ENCODE measurements at places on chromosomes 5 and 9. TPM values are rescaled to one million over a fixed set of nuclear protein-coding genes. Genes with fewer than 3 reads are reported as not detected.

Gene KIF27
- 2.2 TPM for total RNA-seq

DNA sequence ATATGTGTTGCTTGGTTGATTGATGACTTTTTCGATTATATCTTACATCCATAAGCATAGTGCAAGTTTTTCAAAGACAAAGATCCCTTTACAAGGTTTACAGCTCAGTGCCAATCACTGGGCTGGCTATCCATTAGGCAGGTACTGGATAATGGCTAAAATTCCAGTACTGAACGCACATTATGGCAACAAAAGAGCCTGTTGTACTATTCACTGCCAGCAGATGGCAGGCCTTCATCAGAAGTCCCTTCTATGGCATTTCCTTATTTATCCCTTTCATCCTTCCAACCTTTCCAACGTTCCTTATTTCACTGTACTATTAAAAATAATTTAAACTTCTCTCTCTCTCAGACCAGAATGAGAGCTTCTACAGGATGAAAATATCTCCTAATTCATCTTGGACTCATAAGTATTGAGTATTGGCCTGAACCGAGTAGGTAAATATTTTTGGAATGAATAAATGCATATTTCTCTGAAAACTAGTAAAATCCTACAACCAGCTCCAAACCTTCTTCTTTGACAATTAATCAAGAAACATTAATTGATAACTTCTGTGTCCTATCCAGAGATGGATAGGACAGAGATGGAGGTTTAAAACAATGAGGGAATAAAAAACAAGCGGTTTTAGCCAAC is 6.7 kb upstream of the WNT8A start:
- no peak overlapping the region for H3K4me3 ChIP-seq
- peaks cover 11% of the 10 kb centered on the region for H3K27me3 ChIP-seq
- peaks cover 17% of the 10 kb centered on the region for H3K4me1 ChIP-seq
- H3K36me3 ChIP-seq, result no peaks in the 10 kb centered on the region
- DNase-seq, result peak; percentile 61
- no peak overlapping the region for H3K27ac ChIP-seq

DNA sequence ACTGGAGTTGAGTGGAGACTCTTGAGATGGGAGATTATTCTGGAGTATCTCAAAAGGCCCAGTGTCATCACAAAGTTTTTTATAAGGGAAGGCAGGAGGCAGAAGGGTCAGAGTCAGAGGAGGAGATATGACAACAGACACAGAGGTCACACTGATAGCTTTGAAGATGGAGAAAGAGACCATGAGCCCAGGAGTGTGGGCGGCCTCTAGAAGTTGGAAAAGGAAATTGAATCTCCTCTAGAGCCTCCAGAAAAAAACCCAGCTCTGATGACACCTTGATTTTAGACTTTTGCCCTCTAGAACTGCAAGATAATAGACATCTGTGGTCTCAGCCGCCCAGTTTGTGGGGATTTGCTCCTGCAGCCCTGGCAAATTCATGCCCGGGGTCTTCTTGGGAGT is 64.8 kb upstream of the SPTLC1 start:
- H3K36me3 ChIP-seq, result no peaks in the 10 kb centered on the region
- H3K27ac ChIP-seq, result no peak overlapping the region
- H3K4me3 ChIP-seq, result no peak overlapping the region
- DNase-seq, result no peak
- peaks cover 9% of the 10 kb centered on the region for H3K27me3 ChIP-seq

- no peaks in the 10 kb centered on the region for H3K4me1 ChIP-seq
- H3K36me3 ChIP-seq, result no peaks in the 10 kb centered on the region
- DNase-seq, result no peak
- H3K4me3 ChIP-seq, result no peak overlapping the region
Measured at GRCh38 chr5:122391621-122392020, 79.6 kb downstream of the SNCAIP start.

Gene S100Z
- 2.1 TPM for total RNA-seq

GRCh38 chr9:109272745-109273144 is 48.1 kb downstream of the EPB41L4B start:
- H3K4me1 ChIP-seq, result no peaks in the 10 kb centered on the region
- H3K27me3 ChIP-seq, result peaks cover 6% of the 10 kb centered on the region
- H3K4me3 ChIP-seq, result no peak overlapping the region
- H3K27ac ChIP-seq, result no peak overlapping the region
- no peak for DNase-seq
